NCI-H1930 (cell line): ENCODE measurements at places on chromosomes 4 and X.

GRCh38 chr4:76637712-76638361 is 202.8 kb downstream of the SHROOM3 start:
- no peak for DNase-seq

DNA sequence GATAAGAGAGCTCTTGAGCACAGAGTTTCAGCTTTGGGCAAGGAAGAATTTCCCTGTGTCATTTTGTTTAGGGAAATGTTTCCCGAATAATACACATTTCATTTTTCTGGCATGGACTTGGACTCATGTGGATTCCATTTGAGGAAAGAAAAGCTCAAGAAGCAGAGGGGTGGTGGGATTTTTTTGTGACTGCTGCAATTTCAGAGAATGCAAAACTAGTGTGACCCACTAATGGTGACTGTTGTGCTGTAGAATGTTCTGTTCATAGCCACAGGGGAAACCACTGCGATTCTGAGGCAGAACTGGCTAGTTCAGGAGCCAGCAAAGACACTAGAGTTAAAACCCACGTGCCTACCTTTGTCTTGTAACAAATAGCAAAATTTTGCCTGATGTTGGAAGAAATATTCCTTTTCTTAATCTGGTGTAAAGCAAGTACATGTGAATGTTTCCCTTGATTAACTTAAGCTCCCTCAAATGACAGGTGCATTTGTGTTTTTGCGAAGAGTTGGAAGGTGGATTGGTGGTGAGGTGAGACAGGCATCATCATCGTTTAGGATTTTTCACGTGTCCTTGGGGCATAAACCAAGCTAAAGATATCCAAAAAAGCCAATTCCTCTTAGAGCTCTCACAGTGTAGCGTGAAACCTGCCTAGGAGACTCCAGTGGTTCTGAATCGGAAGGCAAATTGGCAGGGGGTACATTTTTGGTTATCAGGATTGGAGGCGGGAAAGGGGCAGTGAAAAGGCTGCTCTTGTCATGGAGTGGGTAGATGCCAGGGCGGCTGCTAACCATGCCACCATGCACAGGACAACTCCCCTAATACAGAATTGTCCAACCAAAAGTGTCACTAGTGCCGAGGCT is 38.0 kb upstream of the FAM9C start:
- DNase-seq: no peak

DNA sequence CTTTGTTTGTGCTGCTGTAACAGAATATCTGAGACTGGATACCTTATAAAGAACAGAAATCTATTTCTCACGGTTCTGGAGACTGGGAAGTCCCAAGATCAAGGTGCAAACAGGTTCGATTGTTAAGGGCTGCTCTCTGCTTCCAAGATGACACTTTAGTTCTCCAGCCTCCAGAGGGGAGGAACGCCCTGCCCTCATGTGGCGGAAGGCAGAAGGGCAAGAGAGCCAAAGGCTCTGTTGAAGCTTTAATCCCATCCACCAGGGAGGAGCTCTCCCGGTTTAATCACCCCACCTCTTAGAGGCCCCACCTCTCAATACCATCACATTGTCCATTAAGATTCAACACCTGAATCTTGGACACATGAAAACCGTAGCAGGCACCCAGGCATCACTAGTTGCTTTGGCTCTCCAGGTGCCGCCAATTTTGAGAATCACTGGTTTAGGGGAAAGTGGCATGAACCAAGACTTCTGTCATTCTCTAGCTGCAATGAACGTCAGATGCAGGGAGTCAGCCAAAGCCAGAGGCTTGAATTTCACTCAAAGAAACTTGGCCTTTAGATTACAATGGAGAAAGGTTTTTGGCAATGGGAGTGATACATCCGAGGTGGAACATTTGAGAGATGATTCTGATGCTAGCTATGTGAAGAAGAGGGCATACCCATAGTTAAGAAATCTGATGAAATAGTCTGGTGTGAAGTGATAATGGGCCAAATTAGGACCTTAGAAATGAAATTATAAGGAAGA is 15.7 kb downstream of the FHL1 start:
- DNase-seq: no peak

DNA sequence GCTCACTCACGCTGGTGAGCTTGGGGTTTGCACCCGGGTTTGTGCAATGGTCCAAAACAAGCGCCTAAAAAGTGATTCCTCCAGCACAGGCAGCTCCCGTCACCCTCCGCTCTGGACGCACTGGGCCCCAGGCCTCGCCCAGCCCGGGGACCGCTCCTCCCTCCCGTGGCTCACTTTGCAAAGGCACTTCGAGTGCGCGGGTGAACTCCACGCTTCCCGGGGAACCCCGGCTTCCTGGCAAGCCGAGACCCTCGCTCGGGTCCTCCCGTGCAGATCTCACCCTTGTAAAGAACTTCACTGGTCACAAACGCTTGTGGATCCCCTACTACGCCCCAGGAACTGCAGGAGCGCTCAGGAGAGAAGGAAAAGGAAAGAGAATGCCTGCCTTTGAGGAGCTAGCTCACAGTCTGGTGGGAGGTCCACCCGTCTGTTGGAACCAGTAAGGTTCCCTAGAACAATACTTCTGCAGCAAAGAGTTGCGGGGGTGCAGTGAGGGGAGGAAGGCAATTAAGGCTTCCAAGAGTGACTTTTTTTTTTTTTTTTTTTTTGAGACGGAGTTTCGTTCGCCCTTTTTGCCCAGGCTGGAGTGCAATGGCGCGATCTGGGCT is at the start of gene CTPS2:
Gene CTPS2 (minus strand): TSS at position 122 of the 608 bp plus-strand sequence. CDS start 9,767 bp downstream, outside the sequence.
- no peak for DNase-seq

DNA sequence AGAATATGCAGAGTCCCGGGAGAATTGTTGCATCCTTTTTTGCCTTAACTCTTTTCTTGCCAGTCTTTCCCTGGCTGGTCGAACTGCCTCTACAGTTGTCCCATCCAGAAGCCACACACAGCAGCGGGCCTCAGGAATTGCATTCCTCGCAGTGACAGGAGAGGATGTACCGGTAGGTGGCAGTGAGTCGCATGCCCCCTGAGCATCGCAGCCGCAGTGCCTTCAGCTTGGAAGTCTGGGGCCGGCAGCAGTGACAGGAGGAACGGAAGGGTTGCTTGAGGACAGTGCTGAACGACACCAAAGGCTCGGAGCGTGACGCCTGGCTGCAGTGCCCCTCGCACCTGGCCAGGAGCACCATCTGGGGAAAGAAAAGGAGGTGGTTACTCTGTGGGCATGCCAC is 23.5 kb downstream of the NDP start:
- peak; percentile 34 for DNase-seq

- DNase-seq: no peak
Measured at GRCh38 chr4:134531013-134531412, 329.4 kb upstream of the PABPC4L start.

DNA sequence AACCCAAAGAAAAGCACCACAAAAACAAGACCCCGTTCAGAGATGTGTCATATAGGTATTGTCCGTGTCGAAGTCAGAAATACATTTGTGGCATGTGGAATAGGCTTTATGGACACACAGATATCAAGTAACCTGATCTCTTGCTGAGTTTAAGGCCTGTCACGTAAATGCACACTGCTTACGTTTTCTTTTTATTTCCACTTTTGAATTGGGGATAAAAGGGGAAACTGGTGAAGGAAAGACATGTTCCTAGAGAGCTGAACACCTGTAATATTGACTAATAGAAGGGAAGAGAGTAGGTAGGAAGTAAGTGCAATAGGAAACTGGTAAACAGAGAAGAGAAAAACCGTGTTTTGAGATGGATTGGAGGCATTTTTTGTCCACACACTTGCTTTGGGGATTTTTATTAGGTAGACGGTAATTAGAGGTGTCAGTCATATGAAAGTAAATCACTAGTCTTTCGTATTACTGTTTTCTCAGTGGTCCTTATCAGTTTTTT is 24.9 kb downstream of the TMEM131L start:
- no peak for DNase-seq

DNA sequence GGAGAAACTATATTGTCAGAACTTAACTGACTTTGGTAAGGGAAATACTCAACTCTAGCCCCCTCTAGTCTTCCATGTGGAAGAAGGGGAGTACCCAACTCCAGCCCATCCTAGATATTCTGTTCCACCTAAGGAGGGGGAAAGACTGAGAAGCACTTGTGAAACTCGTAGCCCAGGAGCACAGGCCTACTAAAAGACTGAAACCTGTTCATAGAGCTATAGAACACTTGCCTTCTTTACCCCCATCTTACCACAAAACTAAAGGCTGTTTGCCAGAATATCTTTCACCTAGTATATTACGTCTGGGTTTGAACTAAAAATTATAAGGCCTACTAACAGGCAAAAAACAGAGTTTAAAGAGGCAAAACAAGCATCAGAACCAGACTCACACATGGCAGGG is 15.5 kb downstream of the CLDN22 start:
- DNase-seq: no peak

DNA sequence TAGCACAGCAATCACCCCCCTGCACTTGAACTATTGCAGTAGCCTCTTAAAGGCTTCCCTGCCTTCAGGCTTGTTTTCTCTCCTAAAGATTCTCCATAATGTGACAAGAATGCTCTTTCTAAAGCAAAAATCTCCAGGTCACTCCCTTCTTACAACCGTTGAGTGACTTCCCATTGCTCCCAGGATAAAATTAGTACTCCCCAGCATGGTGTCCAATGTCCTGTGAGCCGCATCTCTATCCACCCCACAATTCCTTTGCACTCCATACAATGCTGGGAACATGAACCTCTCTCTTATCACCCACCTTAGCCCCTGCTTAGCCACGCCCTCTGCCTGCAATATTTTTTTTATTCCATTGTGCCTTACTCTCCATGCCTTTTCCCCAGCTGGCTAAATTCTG is 85.7 kb upstream of the SHISA3 start:
- DNase-seq: no peak

GRCh38 chr4:25427871-25428270 is 50.8 kb downstream of the ANAPC4 start:
- DNase-seq: no peak
